GM13977 (cell line): ENCODE measurements at places on chromosomes 6 and 20.

GRCh38 chr6:105711216-105711615 is 308.3 kb upstream of the PREP start:
- no peak for DNase-seq

DNA sequence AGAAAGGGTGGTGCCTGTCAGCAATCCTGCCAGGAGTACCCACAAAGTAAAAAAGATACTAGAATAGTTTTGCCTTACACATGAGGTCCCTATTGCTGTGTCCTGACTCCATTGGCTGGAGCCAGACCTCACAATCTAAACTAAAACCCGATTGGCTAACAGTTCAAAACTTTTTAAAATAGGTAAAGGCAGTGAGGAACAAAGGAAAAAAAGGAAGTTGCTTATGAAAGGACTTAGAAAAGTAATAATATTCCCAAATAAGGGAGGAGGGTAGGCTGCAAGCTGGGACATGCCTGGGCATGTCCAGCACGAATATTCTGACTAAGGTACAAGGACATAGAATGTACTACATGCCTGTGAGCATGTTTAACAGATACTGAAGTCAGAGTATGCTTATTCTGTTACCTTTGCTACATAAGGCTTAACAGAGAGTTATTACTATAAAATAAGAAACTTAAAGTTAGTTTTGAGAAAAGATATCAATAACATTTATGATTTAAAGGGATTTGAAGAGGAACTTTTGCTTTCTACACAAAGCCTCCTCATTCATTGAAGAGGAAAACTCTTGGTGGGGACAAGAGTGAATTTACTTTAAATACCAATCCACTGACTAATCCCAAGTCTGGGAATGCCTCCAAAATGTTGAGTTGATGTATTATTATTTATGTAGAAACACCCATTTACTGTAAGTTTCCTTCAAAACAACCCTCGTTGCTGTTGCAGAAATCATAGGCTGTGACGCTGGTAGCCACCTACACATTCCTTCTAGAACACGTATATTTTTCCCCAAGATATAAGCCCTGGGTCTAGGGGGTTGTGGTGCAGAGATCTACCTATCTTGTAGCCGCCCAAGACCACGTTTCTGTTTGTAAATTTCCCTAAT is 8.2 kb upstream of the MTHFD1L start:
- no peak for DNase-seq

DNA sequence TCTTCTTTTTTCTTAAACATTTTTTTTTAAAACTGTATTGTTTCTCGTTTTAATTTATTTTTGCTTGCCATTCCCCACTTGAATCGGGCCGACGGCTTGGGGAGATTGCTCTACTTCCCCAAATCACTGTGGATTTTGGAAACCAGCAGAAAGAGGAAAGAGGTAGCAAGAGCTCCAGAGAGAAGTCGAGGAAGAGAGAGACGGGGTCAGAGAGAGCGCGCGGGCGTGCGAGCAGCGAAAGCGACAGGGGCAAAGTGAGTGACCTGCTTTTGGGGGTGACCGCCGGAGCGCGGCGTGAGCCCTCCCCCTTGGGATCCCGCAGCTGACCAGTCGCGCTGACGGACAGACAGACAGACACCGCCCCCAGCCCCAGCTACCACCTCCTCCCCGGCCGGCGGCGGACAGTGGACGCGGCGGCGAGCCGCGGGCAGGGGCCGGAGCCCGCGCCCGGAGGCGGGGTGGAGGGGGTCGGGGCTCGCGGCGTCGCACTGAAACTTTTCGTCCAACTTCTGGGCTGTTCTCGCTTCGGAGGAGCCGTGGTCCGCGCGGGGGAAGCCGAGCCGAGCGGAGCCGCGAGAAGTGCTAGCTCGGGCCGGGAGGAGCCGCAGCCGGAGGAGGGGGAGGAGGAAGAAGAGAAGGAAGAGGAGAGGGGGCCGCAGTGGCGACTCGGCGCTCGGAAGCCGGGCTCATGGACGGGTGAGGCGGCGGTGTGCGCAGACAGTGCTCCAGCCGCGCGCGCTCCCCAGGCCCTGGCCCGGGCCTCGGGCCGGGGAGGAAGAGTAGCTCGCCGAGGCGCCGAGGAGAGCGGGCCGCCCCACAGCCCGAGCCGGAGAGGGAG is 580 bp downstream of the VEGFA start:
- DNase-seq = peak; percentile 77

- DNase-seq = no peak
These were observed 16.2 kb downstream of the PM20D2 start for GRCh38 chr6:89162047-89162371.

GRCh38 chr6:77040568-77041195 is 422.6 kb downstream of the HTR1B start:
- DNase-seq = no peak

DNA sequence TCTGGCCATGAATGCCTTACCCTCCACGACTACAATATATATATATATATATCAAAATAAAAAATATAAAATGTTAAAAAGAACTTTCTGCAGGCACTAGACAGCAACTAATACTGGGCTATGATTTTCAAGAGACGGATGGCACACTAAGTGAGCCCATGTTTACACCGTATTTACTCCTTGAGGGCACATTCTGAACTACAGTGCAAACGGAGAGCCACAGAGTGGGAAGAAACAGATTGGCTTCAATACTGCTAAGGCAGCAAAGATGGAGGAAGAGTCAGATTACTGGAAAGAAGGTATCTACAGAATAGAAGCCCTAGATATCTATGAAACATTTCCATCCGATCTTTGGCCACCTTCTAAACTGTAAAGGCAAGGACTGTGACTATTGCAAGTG is 330.3 kb downstream of the HTR1B start:
- DNase-seq = no peak

- no peak for DNase-seq
These were observed 41.7 kb downstream of the RNF24 start for GRCh38 chr20:3973705-3974104.

GRCh38 chr20:19750101-19750606 is 7.9 kb upstream of the RIN2 start:
- no peak for DNase-seq

- DNase-seq = no peak
These were observed 74.8 kb downstream of the PHACTR1 start for GRCh38 chr6:12791371-12791770.

DNA sequence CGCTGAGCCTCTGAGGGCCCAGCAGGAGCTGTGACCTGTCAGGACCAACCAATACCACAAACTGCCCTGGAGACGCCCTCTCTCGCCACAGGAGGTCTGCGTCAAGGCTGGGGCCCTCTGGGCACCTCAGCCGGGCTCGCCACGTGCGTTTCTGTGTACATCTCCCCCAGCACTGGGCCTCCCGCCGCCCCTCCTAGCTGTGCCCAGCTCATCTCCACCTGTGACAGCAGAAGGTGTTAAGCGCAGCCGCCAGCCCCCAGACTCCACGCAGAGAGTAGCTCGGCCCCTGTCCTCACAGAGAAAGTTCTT is 91.4 kb downstream of the TAF4 start:
- no peak for DNase-seq

GRCh38 chr6:41505122-41506049 is 40.8 kb upstream of the FOXP4 start:
- peak; percentile 88 for DNase-seq

- no peak for DNase-seq
These were observed 14.4 kb upstream of the RIPPLY2 start for GRCh38 chr6:83838727-83839126.

- peak; percentile 89 for DNase-seq
These were observed 27.3 kb downstream of the NQO2 start for GRCh38 chr6:3026791-3027626.

DNA sequence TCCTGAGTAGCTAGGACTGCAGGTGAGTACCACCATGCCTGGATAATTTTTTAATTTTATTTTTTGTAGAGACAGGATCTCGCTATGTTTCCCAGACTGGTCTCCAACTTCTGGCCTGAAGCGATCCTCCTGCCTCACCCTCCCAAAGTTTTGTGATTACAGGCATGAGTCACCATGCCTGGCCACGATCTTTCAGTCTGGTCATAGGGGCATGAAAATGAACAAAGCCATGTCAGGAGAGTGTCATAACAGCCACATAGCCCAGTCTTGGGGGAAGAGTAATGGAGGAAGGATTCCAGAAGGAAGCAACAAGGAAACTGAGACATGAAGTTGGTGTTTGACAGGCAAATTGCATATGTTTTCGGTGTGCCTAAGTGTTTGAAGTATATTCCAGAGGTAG is 17.0 kb upstream of the SNX3 start:
- DNase-seq = no peak

DNA sequence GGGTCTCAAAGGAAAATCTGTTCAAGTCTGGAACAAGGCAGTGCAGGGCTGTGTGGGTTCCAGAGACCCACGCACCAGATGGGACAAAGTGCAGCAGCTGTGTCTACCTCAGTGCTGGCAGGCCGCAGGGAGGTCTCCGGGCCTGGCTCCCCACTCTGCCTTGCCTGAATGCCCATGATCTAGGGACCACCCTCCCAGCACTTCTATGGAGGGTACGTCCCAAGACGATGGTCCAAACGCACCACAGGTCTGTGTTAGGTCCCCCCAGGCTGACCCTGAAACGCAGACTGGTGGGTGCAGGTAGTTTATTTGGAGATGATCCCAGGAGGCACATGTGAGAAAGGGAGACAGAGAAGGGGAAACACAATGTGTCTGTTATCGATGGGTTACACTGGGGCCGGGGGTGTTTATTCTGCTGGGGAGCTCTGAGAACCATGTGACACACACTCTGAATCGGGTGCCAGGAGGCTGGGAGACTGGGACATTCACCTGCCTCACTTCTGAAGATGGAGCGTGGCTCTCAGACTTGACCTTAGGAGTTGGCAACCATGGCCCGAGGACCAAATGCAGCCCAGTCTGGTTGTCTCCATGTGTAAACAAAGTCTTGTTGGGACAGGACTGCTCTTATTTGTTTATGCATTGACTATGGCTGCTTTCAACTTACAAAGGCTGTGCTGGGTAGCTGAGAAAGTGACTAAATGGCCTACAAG is 21.7 kb downstream of the CST9L start:
- no peak for DNase-seq

DNA sequence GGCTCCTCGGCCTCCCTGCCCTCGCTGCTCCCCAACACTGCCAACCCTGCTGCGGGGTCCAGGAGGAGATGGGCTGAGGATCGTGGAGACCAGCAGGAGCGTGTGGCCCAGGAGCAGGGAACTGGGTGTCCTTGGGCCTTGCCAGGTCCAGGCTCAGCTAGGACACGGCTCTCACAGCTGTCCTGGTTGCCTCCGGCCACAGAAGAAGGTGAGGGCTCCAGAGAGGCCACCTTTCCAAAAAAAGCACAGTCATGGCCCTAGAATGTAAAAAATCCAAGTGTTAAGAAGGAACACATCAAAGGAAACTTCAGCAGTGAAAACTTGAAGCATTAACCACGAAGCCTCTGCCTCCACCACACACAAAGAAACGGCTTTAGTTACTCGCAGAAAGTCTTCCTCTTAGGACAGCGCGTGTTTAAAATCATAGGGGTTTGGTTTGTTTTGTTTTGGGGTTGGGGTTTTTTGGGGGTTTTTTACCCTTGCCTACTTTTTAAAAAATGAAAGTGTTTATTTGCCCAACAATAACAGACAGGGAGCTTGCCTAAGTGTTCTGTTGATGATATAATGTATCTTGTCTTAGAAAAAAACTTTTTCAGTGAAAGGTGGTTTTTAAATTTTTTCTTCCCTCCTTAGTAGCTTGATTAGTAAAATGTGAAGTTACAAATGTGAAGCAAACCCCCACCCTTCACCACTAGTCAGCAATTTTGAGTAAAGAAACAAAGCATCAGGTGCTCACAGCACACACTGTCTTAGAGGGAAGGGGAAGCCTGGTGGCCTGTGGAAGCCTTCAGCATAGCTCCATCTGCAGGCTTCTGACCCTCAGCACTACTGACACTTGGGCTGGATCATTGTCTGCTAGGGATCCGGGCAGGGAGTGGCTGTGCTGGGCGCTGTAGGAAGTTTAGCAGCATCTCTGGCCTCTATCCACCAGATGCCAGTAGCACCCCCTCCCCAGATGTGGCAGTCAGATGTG is 60.0 kb downstream of the PTPN1 start:
- DNase-seq = peak; percentile 78

DNA sequence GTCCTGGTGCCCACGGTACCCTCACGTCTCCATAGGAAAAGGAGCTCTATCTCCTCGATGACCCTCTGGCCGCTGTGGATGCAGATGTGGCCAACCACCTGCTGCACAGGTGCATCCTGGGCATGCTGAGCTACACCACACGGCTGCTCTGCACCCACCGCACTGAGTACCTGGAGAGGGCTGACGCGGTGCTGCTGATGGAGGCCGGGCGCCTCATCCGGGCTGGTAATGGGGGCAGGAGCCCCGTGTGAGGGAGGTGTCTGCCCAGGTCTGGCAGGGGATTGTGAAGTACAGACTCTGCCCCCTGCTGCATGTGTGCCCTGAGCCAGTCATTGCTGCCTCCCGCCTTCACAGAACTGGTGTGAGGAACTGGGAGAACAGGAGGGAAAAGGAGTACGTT is 12.4 kb downstream of the DLK2 start:
- DNase-seq = no peak

- DNase-seq = no peak
These were observed 41.9 kb upstream of the MRGBP start for GRCh38 chr20:62754122-62754990.
